ENCODE measurements at places on chromosomes 2 and 18.

DNA sequence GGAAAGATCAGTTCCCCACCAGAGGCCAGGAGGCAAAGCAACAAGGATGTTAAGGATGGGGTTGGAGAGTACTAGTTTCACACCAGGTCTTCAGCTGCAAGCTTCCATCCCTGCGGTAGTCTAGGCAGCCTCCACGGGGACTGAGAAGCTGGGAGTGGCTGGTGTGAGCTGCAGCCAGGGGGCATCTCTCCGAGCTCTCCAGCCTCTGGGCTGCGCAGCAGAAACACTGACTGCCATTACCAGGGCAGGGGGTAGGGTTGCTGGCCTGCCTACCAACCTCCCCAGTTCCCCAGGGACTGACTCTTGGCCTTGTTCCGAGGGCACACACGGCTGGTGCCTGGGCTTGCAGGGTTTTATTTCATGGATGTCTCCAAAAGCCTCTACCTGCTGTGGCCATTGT lies 15.9 kb downstream of the GATA6 start:
- DNase-seq: no peak

GRCh38 chr2:58620093-58620492 lies 379.0 kb upstream of the FANCL start:
- DNase-seq: no peak

- no peak for DNase-seq
Observed at GRCh38 chr2:160494201-160494644, 616 bp upstream of the RBMS1 start.

DNA sequence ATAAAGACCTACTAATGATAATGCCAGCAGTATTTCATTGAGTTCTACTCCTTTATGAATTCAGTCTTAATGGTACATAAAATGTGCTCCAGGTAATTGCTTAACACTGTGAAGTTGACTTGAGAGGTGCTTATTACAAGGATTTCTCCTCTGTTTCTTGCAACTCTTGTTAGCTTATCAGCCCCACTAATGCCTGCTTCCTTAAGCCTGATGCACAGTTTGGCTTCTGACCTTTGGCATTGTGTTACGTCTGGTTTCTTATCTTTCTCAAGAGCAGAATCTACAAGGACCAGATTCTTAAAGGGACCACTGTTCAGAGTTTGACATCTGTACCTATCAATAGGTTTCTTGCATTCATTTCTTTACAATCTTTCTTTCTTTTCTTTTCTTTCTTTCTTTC lies 223.9 kb upstream of the CWC22 start:
- DNase-seq: no peak

GRCh38 chr2:203719456-203720410 lies 13.3 kb downstream of the CD28 start:
- DNase-seq: no peak

DNA sequence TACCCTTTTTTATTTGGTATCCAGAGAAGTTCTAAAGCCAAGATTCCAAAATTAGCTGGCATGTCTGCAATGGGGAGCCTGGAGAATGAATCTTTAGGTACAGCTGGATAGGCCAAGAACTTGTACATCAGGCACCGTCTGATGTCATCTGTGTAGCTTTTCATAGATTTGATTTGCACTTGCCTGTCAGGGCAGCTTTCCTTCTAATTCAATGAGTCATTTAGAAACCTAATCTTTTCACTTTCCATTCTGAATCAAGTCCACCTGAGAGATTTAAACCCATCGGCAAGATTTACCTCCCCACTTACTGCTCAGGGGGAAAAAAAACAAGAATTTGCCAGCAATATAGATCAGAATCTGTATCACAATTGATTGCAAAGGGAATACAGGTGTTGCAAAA lies 60.9 kb upstream of the ACAA2 start:
- no peak for DNase-seq

- DNase-seq: no peak
Observed at GRCh38 chr2:190916829-190917228, 36.2 kb downstream of the GLS start.

GRCh38 chr2:103789381-103790095 lies 1027.7 kb downstream of the TMEM182 start:
- DNase-seq: no peak

- no peak for DNase-seq
Observed at GRCh38 chr18:25764777-25765176, 325.6 kb downstream of the SS18 start.

GRCh38 chr2:207223051-207223450 lies 57.3 kb upstream of the KLF7 start:
- no peak for DNase-seq

DNA sequence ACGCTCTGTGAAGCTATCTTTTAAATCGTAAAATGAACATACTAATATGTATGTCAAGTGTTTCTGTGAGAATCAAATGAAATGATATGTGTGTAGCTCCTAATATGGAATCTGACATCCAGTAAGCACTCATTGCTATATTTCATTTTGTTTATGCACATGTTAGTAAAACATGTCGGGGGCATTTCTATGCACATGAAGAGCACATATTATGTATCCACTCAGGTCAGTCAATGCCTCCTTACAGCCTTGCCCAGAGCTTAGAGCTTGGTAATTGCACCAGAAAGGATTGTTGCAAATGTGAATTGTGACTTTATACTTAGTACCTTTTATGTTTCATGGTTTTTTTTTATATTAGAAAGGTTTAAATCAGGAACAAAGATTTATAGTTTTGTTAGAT lies 463.7 kb upstream of the HNMT start:
- no peak for DNase-seq

- no peak for DNase-seq
Observed at GRCh38 chr18:34848695-34849094, 138.6 kb downstream of the DTNA start.

DNA sequence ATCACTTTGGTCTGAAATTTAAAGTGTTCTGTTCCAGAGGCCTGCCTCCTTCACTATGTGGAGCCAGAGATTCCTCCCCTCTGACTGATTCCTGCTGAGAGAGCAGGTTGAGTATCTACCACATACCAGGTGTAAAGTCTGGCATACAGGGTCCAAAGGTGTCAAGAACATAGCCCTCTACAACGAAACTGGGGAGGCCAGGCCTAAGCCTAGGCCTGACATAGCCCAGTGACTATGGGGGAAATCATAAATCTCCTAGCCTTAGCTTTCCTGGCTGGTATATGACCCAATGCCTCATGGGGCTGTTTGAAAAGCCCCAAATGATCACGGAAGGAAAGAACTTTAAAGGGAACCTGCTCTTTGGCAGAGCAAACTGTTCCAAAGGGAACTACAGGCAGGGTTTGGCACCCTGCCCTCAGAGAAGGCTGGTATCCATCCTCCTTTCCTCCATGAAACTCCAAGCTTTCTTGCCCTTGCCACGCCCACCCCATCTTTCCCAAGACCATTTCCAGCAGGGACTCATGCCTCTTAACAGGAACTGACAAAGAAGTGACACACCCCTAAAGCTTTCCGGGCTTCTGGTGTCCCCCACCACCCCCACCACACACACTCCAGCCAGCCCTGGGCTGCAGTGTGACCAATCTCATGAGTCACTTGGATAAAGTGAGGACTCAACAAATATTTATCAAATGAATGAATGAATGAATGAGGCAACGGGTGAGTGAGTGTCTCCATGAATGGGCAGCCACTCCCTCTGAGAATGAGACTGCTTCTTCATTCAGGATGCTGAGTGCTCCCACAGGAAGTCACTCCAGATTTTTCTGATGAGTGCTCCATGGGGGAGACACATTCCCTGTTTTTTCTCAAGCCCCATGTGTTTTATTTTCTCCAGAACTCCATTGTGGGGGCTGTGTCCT lies 114.5 kb upstream of the STPG4 start:
- DNase-seq: peak; percentile 84

DNA sequence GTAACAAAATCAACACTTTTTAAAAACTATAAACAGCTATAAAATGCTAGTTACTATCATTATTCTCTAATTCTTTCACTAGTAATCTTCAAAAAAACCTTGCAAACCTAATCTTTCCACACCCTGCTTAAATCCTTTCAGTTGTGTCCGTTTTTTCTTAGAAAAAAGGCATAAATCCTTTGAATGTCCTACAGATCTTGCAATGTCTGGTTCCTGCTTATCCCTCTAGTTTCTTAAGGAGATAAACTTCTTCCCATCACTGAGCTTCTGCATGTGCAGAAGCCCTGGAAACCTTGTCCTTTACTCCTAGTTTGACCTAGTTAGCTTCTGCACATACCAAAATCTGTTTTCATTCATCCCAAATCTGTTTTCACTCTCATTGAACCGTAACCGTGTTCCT lies 1.3 kb upstream of the PNO1 start:
- no peak for DNase-seq

DNA sequence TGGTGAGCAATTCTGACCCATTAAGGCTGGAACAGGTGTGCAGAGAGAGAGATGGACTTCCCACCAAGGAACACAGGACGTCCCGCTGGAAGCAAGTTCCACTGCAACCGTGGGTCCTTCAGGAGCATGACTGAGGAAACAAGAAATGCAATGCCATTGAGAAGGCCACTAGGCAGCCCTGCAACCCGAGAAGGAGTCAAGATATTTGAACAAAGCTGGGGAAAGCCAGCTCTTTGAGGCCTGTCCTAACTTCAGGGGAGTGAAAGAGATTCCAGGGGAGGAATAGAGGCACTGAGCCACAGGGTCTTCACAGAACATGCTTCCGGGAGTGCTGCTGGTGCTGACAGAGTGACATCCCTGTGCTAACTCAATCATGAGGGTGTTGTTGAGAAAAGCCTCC lies 153.8 kb upstream of the ZNF236 start:
- DNase-seq: no peak

DNA sequence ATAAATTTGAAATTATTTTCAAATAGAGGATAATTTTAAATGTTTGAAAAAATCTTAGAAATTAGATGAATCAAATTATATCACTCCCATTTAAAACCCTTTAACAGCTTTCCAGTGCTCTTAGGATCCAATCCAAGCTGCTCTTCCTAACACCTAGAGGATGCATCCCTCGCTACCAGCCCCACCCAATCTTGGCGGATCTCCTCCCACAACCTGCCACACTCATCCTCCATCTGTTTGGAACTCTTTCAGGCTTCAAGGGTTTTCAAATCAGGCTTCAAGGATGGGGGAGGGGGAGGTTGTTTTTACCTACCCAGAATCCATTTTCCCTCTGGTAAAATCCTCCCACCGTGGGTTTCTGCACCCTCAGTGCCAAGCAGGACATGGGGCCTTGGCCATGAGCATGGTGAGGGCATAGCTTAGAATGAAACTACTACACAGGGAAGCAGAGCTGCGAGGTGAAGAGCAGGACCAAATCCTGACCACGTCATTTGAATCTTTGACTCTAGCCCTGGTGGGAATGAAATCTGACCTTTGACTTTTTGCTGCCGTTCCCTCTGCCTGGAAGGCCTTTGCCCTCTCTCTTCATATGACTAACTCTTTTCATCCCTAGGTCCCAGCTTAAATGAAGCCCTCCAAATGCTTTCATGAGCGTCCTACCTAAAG lies 113.0 kb upstream of the MAPRE2 start:
- DNase-seq: no peak

DNA sequence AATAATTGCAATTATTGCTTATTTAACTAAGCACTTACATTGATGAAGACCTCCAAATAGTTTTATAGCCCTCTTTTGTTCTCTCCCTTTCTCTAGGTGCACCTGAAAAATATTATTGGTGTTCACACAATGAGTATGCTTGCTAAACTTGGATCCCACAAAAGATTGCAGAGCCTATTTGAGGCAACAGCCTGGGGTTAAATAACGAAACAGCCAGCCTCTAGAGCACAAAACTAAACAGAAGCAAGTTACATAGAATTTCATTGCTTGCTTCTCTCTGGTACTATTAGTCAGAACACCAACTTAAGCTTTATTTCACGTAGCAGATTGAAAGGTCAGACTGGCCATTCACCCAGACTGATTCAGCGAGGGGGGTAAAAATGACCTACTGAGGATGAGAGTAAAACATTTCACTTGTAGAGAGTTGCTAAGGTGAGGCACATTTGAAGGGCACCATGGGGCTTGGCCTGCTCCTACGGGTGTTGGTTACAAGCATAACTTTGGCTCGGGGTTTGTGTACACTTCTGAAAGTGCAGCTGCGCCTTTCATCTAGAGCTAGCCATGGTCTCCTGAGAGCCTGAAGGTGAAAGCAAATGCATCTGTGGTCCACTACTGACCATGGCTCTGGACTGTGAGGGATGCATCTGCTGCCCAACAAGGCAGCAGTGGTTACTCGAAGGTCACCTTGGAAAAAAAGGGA lies 225.1 kb upstream of the LRRTM1 start:
- no peak for DNase-seq

- no peak for DNase-seq
Observed at GRCh38 chr18:45328811-45329210, 286.5 kb upstream of the SLC14A2 start.

DNA sequence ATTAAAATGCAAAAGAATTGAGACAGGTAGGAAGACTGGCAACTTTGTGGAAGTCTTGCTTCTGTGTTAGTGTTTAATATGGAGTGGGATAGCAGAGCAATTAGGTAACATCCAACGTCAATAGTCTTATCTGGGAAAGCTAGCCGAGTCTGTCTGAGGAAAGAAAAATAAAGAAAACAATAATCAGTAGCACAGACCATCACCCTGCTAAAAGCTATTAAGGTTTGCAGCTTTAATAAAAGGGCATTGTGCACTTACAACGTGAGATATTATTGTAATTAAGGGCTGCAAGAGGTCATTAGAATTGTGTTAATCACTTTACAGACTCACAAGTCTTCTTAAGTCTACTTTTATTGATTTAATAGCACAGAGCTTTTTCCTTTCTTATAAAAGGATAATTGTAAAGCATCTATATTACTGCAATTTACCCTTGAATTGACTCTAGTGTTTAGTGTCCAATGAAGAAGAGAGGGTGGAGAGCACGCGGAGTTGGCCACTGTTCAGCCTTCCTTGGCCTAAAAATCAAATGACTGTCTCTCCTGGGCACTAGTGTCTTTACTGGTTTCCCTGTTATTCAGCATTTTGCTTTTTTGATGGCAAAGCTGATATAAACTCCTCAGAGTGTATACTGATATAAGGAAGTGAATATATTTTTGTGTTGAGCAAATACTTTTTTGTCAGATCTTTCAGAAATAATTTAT lies 2.0 kb downstream of the CDH7 start:
- no peak for DNase-seq

- peak; percentile 50 for DNase-seq
Observed at GRCh38 chr18:63319383-63320122, at the start of gene BCL2. Gene BCL2, minus strand, starts transcription at chr18:63319769.

- DNase-seq: no peak
Observed at GRCh38 chr2:60440079-60440766, 113.2 kb downstream of the BCL11A start.

DNA sequence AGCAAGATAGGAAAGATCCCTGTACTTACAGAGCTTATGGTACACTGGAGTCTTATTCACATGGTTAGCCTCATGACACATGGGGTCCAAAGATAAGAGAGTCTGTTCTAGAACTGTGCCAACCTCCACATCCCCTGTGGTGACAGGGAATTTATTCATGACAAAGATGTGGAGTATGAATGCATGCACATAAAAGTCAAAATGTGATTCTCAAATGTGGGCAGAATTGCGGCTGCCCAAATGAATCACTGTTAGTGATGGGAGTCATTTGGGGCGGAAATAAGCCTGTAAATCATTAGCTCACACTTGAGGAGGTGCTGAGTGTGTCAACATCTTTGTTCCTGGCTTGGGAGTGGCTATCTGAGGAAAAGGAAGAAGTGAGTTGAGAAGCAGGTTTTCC lies 560.6 kb downstream of the SLC4A3 start:
- DNase-seq: peak; percentile 31

- DNase-seq: no peak
Observed at GRCh38 chr2:211328126-211328525, 771.7 kb downstream of the CPS1 start.

GRCh38 chr2:157438863-157439823 lies 4.7 kb downstream of the CYTIP start:
- DNase-seq: peak; percentile 40

Measured in colonic mucosa (tissue), 4 donors.